Stimulated activated CD4-positive, alpha-beta T cell treated with anti-CD3 and anti-CD28 coated beads, Interleukin-1b, Interleukin-23, amount 100 ng/mL, for 1 hour (primary cell): ENCODE measurements at places on chromosomes 2 and 18.

GRCh38 chr2:219736209-219736608 is 108.8 kb downstream of the SLC4A3 start:
- no peak for DNase-seq

GRCh38 chr2:18435426-18436037 is 124.9 kb downstream of the RDH14 start:
- DNase-seq: no peak

- no peak for DNase-seq
Measured at GRCh38 chr2:26185304-26185928, 12.5 kb downstream of the GAREM2 start.

DNA sequence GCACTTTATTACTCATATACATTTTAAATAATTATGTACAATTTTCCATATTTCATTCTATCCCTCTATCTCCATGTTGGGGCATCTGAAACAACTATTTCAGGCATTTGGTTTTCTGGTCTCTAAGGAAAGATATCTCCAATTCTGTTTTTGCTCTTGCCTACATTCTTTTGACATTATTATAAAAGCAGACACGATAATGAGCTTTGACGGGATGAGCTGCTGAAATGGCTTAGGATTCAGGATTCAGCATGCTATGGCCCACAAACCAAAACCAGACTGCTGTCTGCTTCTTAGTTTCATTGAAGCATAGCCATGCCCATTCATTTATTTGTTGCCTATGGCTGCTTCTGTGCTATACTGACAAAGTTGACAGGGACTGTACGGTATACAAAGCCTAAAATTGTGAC is 42.7 kb upstream of the GLS start:
- no peak for DNase-seq

DNA sequence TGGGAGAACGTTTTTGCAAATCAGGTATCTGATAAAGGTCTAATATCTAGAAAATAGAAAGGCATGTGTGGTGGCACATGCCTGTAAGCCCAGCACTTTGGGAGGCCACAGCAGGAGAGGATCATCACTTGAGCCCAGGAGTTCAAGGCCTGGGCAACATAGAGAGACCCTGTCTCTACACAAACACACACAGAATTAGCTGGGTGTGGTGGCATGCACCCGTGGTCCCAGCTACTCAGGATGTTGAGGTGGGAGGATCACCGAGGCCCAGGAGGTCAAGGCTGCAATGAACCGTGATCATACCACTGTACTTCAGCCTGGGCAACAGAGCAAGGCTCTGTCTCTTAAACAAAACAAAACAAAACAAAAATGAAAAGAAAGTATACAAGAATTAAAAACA is 13.8 kb upstream of the TBR1 start:
- no peak for DNase-seq

DNA sequence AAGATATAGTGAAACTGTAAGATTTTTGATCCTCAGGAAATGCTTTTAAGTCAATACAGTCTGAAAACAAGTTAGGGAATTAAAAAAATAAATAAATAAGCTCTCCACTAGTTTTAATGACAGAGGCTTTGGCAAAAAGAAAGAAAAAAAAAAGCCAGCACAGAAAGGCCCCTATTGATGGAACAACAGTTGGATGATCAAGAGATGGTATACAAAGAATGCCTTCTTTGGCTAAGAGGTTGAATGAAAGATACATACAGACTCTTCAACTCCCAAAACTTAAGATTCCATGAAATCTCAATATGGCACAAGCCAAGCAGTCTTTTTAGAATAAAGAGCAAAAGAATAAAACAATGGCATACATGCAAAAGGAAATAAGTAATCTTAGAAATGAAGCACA is 64.0 kb upstream of the GALNT5 start:
- DNase-seq: no peak

- DNase-seq: no peak
Measured at GRCh38 chr2:165369898-165370296, 99.6 kb upstream of the CSRNP3 start.

GRCh38 chr2:152093464-152093863 is 5.4 kb downstream of the CACNB4 start:
- DNase-seq: no peak

- DNase-seq: no peak
Measured at GRCh38 chr18:72119082-72119481, 425.1 kb downstream of the CBLN2 start.

GRCh38 chr18:61749546-61749945 is 143.3 kb downstream of the RNF152 start:
- DNase-seq: no peak

DNA sequence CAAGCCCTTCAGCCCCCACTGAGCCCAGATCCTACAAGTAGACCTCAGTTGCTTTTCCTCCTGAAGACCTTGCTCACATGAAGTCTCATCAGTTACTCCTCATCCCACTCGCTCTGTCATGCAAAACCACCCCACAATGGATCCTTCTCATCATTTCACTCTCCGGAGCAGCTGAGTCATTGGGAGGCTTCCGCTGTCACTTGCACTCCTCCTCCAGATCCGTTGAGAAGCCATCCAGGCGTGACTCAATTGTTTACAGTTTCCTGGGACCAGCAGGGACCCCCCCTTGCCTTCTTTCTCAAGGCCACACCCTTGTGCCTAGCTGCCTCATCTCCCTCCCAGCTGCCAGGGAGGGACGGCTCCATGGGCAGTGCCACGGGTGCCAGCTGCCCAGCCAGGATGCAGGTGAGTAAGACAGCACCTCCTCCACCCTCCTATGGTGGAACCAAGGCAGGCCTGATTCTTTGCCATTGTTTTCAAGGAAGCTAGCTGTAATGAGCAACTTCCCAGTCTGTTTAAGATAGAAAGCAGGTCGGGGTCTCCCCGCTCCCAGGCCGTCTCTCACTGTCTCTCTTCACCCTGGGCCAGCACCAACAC is 16.3 kb downstream of the GPR55 start:
- no peak for DNase-seq

GRCh38 chr18:74457725-74458421 is 765 bp upstream of the DIPK1C start:
- DNase-seq: no peak

- no peak for DNase-seq
Measured at GRCh38 chr2:174026122-174026845, 61.1 kb upstream of the SP3 start.

DNA sequence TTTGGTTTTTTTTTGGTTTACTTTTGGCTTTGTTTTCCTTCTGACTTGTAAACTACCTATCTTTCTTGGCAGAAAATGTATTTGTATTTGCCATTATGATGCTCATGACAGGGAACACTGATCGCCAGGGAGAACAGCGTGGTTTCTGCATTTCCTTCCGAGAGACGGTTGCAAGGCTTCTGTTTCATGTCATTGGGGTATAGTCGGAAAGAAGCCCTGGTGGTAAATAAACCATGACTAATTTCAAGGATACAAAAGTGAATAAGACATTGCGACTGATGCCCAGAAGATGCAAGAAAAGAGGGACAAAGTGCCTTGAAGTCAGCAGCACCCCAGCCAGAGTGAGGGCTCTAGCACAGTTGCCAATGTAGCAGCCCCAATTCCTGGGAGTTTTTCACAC is 4.2 kb upstream of the CAPN14 start:
- DNase-seq: no peak

GRCh38 chr2:30225131-30225762 is 6.1 kb upstream of the LBH start:
- no peak for DNase-seq

GRCh38 chr2:31992025-31992579 is 18.7 kb downstream of the MEMO1 start:
- DNase-seq: no peak

DNA sequence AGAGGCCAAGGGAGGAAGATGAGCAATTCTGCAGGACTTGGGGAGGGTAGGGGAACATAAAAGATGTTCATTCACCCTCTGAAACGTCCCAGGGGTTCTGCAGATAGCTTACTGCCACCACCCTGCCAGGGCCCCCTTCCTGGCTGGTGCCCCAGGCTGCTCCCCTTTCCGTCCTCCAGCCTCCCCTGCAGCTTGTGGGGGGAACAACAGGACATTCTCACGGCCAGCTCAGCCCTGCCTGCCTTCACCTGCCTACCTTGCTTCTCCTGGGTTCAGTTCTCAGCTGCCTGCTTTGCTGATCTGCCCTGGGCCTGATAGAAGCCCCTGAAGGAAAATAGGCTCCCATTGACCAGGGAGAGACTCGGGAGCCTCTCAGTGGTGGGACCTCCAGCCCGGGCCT is 251.1 kb downstream of the CELF4 start:
- no peak for DNase-seq

DNA sequence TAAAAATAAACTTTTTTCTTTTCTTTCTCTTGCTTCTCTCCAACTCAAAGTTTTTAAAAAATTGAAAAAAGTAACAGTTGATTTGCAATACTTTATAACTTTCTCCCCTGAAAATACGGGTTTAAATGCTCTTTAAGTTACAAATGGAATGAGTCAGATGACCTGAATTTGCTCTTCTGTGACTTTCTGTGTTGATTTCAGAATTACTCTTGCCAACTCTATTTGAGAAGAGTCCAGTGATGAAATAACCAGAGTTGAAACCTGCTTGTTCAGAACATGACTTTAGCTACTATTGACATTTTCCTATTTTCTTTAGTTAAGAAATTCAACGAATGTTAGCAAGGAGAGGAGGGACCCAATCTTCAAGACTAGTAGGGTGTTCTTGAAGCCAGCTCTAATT is 146.1 kb upstream of the ZSWIM2 start:
- no peak for DNase-seq

- no peak for DNase-seq
Measured at GRCh38 chr2:233369462-233369861, 15.2 kb downstream of the DGKD start.

GRCh38 chr2:158131919-158132566 is 30.4 kb downstream of the UPP2 start:
- DNase-seq: no peak

DNA sequence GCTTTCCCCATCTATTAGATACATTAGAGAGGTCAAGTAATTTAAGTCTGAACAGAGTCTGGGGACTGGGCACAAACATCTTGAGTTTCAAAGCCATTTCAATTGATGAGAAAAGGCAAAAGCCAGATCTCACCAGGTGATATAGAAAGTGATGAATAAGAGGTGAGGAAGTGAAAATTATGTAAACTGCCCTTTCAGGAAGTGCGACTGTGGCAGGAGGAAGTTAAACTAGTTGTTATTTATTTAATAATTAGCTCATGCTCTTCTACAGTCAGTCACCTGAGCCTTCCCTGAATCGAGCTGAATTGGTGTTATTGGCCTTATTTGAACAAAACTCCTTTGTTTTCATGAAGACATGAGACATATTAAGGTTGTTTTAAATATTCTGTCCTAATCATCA is 115.1 kb downstream of the CDH20 start:
- no peak for DNase-seq

- DNase-seq: no peak
Measured at GRCh38 chr2:61272421-61273070, 110.6 kb downstream of the C2orf74 start.

- no peak for DNase-seq
Measured at GRCh38 chr2:178072383-178073301, at the start of gene PDE11A. PDE11A (minus strand) TSS chr2:178072777; CDS start chr2:178072437, 340 bp downstream.

- DNase-seq: no peak
Measured at GRCh38 chr18:49072524-49072934, 121.8 kb upstream of the SMAD7 start.

DNA sequence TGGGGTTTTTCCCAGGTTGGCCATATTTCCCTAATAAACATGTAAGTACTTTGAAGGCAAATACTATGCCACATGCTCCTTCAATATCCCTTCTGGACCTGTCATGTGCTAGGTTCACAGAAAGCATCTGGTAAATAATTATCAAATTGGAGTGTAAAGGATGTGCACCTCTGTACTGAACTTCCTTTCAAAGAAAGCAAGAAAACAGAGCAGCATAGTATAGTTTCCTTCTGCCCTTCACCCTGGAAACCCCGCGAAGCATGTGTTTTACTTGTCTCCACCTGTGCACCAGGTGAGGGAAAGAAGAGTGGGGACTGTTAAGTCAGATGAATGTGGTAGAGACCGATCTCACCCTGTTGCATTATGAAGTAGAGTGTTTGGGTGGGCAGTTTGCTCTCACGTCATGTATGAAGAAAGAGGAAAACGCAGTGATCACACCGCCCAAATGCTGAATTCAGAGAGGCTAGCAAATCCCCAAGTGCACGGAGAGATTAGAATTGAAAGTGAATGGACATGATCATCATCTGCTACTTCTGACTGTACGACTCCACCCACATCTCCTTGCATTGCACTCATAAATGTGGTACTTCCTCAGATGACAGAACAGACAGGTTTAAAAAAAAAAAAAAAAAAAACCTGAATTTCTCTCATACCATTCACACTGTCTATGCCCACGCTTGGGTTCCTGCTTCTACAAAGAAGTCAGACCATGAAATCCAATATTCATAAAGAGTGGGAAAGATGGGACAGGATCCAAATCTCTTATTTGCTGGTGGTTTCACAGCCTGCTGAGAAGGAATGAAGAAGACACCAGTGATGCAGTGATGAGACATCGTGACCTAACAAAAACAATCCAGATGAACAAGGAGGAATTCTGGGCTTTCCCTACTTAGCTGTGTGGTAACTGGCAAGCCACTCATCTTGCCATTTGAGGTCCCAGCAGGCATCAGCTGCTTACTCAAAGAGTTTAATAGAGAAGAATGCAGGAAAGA is 448.6 kb downstream of the BCL11A start:
- DNase-seq: no peak

- DNase-seq: no peak
Measured at GRCh38 chr2:8608411-8608954, 73.4 kb upstream of the ID2 start.

GRCh38 chr2:235839974-235840373 is 328.2 kb downstream of the GBX2 start:
- no peak for DNase-seq

- no peak for DNase-seq
Measured at GRCh38 chr18:33581856-33582255, 3.8 kb downstream of the ASXL3 start.

DNA sequence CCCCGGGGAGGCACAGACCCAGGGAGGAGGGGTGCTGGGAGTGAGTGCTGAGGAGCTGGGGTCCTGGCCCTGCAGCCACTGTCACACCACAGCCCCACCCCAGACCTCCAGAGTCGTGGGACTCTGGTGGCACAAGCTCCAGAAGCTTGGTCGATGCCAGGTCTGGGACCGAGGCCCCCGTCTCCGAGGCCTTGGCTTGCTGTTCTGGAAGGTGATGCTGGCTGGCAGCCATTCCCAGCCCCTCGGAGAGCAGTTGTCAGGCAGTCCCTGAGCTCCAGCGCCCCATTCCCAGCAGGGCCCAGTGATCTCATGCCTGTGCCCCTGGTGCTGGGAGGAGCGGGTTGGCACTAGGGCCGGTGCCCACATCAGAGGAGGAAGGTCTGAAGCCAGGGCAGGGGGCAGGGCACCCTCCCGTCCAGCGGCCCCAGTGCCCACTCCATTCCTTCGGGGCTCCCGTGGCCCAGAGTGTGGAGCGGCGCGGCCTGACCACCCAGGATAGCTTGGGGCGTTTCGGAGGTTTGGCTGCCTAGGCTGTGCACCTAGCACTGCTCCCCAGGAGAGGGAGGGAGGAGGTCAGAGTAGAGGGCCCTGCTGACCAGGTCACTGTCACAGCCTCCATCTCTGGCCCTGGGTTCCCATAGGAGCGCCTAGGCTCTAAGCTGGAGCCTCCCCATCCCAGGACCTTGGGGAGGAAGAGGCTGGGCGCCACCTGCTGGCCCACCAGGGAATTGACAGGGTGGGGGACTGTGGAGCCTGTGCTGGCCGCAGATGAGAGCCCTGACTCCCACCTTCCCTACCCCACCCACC is 16.8 kb upstream of the ALPI start:
- DNase-seq: peak; percentile 20

GRCh38 chr2:27724905-27725701 is 46.4 kb upstream of the MRPL33 start:
- no peak for DNase-seq

- DNase-seq: no peak
Measured at GRCh38 chr2:237737196-237737865, 61.2 kb upstream of the RBM44 start.
